ENCODE measurements at places on chromosomes 5 and 9.

- DNase-seq = no peak
Measured at GRCh38 chr5:133440467-133441115, 171.8 kb downstream of the FSTL4 start.

DNA sequence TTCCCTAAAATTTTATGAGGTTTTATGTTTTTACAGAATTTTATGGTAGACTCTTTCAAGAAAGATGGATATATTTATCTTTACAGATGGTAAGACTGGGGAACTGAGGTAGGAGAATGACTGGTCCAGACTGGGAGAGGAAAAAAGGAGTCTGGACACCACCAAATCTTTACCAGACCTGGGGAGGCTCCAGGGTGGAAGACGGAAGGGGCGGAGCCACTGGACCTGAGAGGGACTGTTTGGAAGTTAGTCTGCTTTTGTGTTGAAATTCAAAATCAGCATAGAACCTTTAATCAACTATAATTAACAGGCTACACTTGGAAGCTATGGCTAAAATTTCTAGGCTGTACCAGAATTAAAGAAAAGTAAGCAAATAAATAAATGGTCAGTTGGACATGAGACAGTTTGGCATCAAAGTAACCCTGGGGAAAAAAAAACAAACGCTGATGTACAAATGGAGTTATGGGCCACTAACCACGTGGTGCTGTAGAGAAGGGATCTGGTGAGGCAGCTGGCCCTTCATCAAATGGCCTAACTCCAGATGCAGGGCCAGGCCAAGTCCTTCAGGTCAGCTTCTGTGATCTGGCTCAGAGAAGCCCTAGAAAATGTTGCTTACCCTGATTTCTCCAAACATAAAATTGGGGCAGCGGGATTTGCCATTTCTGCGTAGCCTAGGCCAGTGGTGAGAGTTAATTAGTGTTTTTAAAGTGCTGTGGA, 155.1 kb downstream of the ARSB start:
- no peak for DNase-seq

DNA sequence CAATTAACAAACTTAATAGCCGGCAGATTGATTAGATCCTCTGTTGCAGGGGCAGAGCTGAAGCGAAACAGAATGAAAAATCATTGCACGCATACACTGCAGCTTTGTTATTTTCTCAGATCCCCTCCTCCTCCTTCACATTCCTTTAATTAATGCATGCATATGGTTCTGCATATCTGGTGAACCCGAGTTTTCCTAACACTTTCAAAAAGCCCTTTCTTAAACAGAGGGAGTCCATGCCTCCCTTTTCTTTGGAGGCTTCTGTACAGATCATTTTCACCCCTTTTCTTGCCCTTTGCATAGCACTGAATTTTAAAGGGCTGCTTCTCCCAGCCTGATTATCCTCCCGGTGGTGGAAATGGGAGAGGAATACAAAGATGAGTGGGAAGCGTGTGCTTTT, 136.6 kb upstream of the TBCA start:
- no peak for DNase-seq

DNA sequence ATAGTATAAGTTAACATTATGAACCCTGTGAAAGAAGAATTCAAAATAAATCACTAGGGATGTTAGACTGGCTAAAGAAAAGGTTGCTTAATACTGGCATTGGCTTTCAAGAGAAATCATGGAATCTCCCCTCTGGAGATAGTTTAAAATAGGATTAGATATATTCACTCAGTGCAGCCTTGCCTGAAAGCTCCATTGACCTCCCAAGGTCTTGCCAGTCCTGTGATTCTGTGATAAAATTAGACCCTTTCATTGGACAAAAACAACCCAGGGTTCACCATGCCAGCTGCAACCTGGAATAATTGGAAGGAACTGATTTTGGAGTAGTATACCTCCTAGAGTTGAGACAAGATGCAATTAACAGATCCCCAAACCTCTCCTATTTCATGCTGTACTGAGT, 588.1 kb upstream of the MEF2C start:
- DNase-seq = no peak

GRCh38 chr5:67160272-67160671, 36.3 kb downstream of the CD180 start:
- DNase-seq = no peak

- DNase-seq = no peak
Measured at GRCh38 chr5:139694556-139695177, 46.5 kb downstream of the CXXC5 start.

DNA sequence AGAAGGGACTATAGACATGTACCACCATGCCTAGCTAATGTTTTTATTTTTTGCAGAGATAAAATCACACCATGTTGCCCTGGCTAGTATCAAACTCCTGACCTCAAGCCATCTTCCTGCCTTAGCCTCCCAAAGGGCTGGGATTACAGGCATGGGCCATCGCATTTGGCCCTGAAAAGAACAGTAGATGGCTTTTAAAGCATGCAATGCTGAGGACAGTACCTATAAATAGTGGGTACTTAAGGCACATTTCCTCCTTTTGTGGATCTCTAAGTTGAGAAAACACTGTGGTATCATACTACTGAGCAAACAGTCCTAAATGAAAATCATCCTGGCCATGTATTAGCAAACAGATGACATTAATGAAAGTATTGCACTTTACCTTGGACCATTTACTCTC, 119.4 kb downstream of the TTC39B start:
- no peak for DNase-seq

GRCh38 chr5:98938464-98938863, 9.7 kb upstream of the CHD1 start:
- DNase-seq = no peak

- no peak for DNase-seq
Measured at GRCh38 chr5:148768806-148769415, 57.5 kb upstream of the ADRB2 start.

GRCh38 chr9:34580358-34580757, 9.2 kb downstream of the CNTFR start:
- no peak for DNase-seq

- DNase-seq = no peak
Measured at GRCh38 chr9:93909242-93909616, 45.9 kb downstream of the BARX1 start.

- DNase-seq = no peak
Measured at GRCh38 chr5:98989727-98990126, 60.9 kb upstream of the CHD1 start.

DNA sequence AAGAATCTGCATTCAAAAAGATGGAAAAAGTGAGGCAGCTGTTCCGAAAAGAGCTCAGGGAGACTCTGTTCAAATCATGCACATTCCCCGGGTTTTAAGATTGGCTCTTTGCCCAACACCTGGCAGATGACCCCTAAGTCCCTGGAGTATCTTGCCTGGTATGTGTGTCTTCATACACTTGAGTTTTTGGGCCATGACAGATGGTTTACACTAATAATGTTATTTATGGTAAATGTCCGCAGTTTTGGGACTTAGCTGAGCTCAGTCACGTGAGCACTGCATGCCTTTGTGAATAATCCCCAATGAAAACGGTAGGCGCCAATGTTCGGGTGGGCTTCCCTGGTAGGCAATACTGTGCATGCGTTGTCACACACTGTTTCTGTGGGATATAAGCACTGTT, 316.1 kb downstream of the PRDM9 start:
- DNase-seq = no peak

- no peak for DNase-seq
Measured at GRCh38 chr9:70322096-70322495, 63.3 kb downstream of the SMC5 start.

DNA sequence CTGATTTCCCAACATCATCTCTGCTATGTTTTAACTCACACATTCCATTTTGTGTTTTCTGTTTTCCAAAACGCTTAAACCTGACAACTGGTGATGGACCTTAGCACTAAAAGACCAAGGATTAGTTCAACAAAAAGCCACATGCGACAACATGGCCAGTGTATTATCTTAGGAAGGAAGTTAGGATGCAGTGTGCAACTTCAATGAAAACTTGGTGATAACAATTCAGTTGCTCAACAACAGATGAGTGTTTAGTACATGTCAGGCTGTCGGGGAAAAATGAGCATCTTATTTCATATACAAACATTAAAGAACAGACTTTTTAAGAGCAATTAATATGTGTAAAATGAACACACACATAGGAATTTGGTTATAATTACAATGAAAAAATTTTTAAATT, 780.0 kb downstream of the SEMA5A start:
- no peak for DNase-seq

DNA sequence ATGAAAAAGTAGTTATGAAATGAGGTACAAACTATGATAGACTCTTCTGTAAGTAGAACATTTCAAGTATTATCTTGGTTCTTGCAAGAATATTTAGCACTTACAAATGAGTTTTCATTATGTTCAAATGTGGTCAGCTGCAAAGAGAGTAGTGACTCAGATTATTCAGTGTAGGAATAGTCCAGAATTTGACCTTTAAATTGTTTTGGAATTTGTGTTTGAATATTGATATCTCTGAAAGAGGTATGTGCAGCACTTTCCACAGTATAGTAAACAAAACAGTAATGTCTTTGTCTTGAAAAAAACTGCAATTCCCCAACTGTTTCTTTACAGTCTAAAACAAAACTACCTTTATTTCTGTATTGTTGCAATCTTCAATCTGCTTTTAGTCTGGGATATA, 56.1 kb downstream of the WDR70 start:
- DNase-seq = no peak
